Thoracic aorta endothelial cell (primary cell): ENCODE measurements at places on chromosomes 3 and 15. TPM values are rescaled to one million over a fixed set of nuclear protein-coding genes. Genes with fewer than 3 reads are reported as not detected.

IL1RAP gene
- 15.2 and 15.7 TPM in 2 replicates for total RNA-seq

CCR8 gene
- not detected in 2 replicates for total RNA-seq

SLC24A5 gene
- total RNA-seq, result 0.07 TPM in 1 of 2 replicates, not detected in the other

CPLX3 gene
- not detected in 2 replicates for total RNA-seq

LRRIQ4 gene
- total RNA-seq, result under 0.01 and 0.07 TPM in 2 replicates

PRTG gene
- total RNA-seq, result 4.4 and 7.0 TPM in 2 replicates

BOC gene
- total RNA-seq, result 0.40 and 0.86 TPM in 2 replicates

LTK gene
- total RNA-seq, result 0.07 and 0.13 TPM in 2 replicates

BMF gene
- total RNA-seq, result 1.2 and 2.3 TPM in 2 replicates

ACP3 gene
- total RNA-seq, result 0.13 TPM in 1 of 2 replicates, not detected in the other

CD96 gene
- not detected in 2 replicates for total RNA-seq

SCAANT1 gene
- not detected in 2 replicates for total RNA-seq

DZIP1L gene
- total RNA-seq, result 13.8 and 23.6 TPM in 2 replicates

UBAP1L gene
- total RNA-seq, result 1.9 and 2.2 TPM in 2 replicates

KIF9 gene
- 11.2 and 12.5 TPM in 2 replicates for total RNA-seq

PLSCR5 gene
- not detected in 2 replicates for total RNA-seq

GATA2 gene
- 24.5 and 38.3 TPM in 2 replicates for total RNA-seq

KLF15 gene
- total RNA-seq, result 1.2 and 1.8 TPM in 2 replicates

FHIT gene
- total RNA-seq, result 1.4 and 2.5 TPM in 2 replicates

CLDN11 gene
- total RNA-seq, result 7.5 and 191 TPM in 2 replicates

TIMP4 gene
- 0.14 TPM in 1 of 2 replicates, not detected in the other for total RNA-seq

LSAMP gene
- under 0.01 and 0.07 TPM in 2 replicates for total RNA-seq

SPATA12 gene
- 0.07 and 0.13 TPM in 2 replicates for total RNA-seq

TXNRD3 gene
- total RNA-seq, result 6.9 and 9.8 TPM in 2 replicates

ZNF662 gene
- total RNA-seq, result 1.1 and 2.4 TPM in 2 replicates

TM4SF1 gene
- 845 and 906 TPM in 2 replicates for total RNA-seq

FBXO40 gene
- not detected in 2 replicates for total RNA-seq

SMAD6 gene
- 22.0 and 32.6 TPM in 2 replicates for total RNA-seq

CFAP44 gene
- 5.1 and 6.0 TPM in 2 replicates for total RNA-seq

CPN2 gene
- total RNA-seq, result not detected in 2 replicates

SAMD7 gene
- total RNA-seq, result not detected in 2 replicates

ILDR1 gene
- total RNA-seq, result not detected in 2 replicates

TGM5 gene
- not detected in 2 replicates for total RNA-seq
